ENCODE measurements at places on chromosomes 7 and 10.
A peak's percentile ranks its signal among the peaks of the same experiment; 100 is the strongest.

DNA sequence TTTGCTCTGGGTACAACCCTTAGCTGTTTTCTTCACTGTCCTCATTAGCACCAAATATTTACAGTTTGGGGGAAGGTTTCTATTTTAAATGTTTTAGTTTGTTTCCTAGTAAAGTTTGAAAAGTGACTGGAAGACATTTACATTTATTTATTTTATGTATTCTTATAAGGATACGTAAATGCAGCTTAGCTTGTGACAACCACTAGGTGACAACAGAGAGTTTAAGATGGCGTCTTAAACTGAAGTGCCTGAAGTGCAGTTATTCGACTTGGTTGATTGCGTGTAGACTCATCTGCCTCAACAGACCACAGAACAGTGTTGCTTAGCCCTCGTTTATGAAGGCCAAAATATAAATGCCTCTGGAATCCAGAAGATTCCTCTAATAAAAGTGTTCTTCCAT is 378.2 kb upstream of the MYO3A start:
- DNase-seq, result no peak

GRCh38 chr10:24047176-24047575 is 161.8 kb upstream of the KIAA1217 start:
- no peak for DNase-seq

GRCh38 chr10:103549349-103549685 is 55.8 kb downstream of the NEURL1 start:
- DNase-seq, result no peak

- no peak for DNase-seq
Observed at GRCh38 chr10:120145107-120145506, 252.6 kb downstream of the SEC23IP start.

GRCh38 chr7:102452451-102452850 is 12.2 kb downstream of the ALKBH4 start:
- no peak for DNase-seq

GRCh38 chr7:150631866-150632864 is at the start of gene GIMAP6:
Gene GIMAP6 (minus strand): TSS chr7:150632385. CDS start chr7:150630142, 2,243 bp downstream.
- peak; percentile 20 for DNase-seq

- DNase-seq, result no peak
Observed at GRCh38 chr10:35578618-35578956, 26.6 kb upstream of the GJD4 start.

GRCh38 chr7:150946421-150947240 is 31.5 kb downstream of the KCNH2 start:
- no peak for DNase-seq

DNA sequence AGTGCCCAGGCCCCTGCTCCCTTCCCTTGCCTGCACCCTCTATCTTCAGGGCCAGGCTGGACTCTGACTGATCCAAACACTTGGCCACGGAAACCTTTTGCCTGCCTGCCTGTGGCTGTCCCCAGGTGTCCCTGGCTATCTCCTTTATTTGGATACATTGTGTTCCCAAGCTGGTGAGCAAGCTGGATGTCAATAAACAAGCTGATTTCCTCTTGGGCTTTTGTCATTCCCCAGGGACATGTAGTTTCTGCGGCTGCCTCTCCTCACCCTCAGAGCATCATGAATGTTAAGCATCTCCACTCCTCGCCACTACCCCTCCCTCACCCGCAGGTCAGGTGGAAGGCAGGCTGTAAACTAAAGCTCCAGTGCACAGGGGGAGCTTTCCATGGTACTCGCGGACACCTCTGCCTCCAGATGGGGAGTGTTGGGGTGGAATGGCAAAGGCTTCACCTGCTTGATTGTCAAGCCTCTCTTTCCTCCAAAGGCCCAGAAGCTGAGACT is 6.9 kb downstream of the GHRHR start:
- DNase-seq, result no peak

DNA sequence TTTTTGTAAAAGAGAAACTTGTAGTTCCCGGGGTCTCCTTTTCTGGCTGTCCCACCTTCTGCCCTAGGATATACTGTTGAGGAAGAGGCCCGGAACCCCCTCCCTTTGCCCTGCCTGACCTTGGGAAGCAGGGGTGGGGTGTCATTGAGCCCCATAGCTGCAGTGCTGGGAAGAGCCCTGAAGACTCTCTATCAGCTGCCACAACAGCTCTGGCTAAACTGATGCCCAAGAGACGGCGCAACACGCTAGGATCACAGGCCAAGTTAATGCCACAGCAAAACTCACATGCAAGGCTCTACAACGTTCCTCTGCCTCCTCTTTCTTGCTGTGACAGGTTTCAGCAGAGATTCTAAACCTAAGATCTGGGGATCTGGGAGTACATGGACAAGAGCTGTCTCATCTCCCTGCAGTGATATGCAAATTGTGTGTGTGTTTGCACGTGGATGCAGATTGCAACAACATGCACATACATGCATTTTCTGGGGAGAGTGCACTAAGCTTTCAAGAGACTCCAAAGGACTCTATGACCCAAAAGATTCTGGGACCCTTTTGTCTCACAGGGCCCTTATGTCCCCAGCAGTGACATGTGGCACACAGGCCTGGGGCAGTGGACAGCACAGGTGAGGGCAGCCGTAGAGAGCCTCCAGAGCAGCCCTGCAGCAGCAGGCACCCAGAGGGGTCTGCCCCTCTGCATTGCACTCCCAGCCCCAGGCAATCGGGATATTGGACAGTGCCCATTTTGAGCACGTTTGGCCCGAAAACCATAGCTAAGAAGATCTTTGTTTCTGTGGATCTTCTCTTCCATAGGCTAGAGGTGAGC is 2.5 kb downstream of the RASSF4 start:
- DNase-seq, result no peak

GRCh38 chr10:17859492-17860156 is 50.5 kb downstream of the MRC1 start:
- DNase-seq, result no peak

- DNase-seq, result no peak
Observed at GRCh38 chr10:86659161-86659691, 4.9 kb downstream of the OPN4 start.

DNA sequence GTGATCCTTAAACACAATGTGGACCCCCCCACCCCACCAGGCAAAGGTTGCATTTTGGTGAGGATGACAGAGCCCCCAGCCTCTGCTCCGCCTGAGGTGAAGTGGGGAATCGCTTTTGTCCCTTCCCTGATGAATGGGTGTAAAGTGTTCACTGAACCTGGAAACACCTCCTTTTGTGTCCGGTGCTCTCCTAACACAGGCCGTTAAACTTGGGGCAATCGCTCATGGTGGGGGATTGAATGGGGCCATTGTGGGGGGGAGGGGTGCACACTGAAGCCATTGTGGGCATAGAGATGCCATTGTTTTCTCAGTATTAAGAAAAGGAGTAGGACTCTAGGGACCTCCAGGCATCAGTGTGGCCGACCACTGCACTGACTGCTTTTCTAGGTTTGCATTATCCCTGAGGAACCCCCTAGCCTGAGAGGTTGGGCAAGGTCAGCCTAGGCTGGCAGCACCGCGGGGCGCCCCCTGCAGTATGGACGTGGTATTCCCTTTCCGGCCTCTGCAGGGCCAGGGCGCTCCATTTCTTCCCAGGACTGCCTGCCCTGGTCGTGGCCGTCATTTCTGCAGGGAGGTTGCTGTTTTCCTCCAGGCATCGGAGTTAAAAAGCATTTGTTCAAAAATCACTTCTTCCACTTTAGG is 158.3 kb downstream of the TCF7L2 start:
- DNase-seq, result no peak

GRCh38 chr7:194252-195009 is 2.1 kb downstream of the FAM20C start:
- DNase-seq, result no peak

Data from stimulated activated CD4-positive, alpha-beta T cell treated with anti-CD3 and anti-CD28 coated beads, TNF-alpha, amount 100 ng/mL, for 48 hours (primary cell).